ENCODE measurements at places on chromosomes 16 and 17.

- peak; percentile 59 for DNase-seq
Observed at GRCh38 chr16:87762071-87762571, 3.7 kb downstream of the KLHDC4 start.

DNA sequence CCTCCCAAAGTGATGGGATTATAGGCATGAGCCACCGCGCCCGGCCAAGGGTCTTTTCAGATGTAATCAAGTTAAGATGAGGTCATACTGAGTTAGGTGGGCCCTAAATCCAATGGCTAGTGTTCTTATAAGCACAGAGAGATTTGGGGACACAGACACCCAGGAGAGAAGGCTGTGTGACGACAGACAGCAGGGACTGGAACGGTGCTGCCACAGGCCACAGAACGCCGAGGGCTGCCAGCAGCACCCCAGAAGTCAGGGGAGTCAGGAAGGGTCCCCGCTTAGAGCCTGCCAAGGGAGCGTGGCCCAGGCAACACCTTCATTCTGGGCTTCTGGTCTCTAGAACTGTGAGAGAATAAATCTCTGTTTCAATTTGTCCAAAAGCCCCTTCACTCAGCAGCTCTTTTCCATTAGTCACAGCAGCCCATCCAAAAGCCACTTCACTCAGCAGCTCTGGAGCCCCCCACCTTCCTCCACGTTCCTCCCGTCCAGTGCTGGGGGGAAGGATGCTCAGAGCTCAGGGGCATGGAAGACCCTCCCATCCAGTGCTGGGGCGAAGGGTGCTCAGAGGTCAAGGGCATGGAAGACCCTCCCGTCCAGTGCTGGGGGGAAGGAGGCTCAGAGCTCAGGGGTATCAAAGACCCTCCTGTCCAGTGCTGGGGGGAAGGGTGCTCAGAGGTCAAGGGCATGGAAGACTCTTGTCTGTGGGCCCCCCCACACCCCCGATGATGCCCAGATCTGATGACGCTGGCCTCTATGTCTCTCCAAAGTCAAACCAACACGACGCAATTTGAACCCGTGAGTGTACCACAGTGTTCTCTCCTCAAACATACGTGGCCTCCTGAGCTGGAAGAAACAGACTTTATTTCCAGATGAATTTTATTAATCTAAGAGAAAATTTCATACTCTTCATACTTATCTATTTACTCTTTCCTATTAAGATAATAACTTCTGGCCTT lies 11.9 kb downstream of the RAB40B start:
- DNase-seq = peak; percentile 41

GRCh38 chr16:22098405-22099255 lies 6.3 kb downstream of the VWA3A start:
- DNase-seq = peak; percentile 36

GRCh38 chr17:8031261-8031661 lies 7.6 kb upstream of the ALOX15B start:
- no peak for DNase-seq

- DNase-seq = no peak
Observed at GRCh38 chr17:67833946-67834631, 8.8 kb downstream of the BPTF start.

DNA sequence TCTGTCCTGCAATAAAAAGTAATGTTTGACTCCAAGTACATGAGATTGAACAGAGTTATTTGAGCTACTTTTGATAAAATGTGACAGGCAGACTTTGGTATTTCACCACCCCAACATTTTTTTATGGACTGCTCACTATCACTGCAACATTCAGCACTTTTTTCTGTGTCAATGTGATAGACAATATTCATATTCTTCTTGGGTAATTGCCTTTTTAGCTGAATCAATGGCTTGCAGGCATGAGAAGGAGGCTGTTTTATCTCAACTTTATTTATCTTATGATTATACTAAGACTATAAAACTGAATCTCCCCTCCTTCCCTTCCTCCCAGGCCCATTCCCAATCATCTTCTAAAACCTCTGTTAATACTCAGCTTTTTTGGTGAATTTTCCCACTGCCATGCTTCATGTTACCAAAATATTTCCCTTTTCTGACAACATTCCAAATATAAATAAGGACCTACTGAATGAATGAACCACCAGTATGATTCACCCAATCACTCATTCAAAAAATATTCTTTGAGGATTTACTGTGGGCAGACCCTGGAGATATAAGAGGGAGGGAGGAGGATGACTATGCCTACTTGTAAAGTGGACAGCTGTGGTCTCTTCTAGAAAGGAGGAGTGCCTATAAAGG lies 67.6 kb downstream of the CDH13 start:
- no peak for DNase-seq

GRCh38 chr16:66996324-66996982 lies 8.1 kb downstream of the CES4A start:
- DNase-seq = no peak

DNA sequence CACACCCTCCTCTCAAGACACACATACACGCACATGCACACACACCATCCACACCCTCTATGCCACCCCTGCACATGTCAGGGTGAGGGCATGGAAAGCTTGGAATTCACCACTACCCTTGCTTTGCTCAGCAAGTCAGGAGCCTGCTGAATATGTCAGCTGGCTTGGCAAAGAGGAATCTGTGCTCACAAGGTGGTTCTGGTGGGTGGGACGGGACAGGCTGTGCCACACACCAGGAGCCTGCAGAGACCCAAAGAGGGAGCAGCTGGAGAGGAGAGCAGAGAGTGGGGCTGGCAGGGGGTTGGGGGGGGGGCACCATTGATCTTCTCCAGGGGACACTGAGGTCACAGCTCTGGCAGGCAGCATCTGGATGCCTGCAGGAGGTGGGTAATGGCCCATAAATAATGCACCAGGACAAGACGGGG lies 48.7 kb upstream of the NDRG4 start:
- DNase-seq = no peak

GRCh38 chr17:79969906-79970305 lies 65.8 kb downstream of the TBC1D16 start:
- DNase-seq = peak; percentile 12

GRCh38 chr17:64240261-64240740 lies 22.8 kb downstream of the TEX2 start:
- no peak for DNase-seq

GRCh38 chr16:29232811-29233704 lies 173.5 kb downstream of the NPIPB11 start:
- DNase-seq = no peak

GRCh38 chr17:78001612-78002011 lies 43.1 kb downstream of the TNRC6C start:
- no peak for DNase-seq

DNA sequence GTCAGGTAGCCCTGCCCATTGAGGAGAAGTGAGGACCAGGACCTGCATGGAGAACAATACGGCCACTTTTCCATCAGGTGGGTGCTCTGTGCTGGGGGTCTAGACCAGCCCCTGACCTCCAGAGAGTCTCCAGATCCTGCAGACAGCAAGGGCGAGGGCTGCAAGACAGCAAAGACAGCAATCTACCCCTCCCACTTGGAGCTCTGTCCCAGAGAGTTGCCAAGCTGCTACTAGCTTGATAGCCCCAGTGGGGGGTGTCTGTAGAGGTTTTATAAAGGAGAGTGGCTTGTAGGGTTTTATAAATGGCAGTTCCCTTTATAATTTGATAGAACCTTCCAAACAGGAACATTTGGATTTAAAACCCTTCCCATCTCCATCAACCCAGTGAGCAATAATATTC lies 16.7 kb upstream of the SLFN11 start:
- DNase-seq = no peak

- DNase-seq = no peak
Observed at GRCh38 chr17:42618442-42619150, 9.1 kb downstream of the TUBG1 start.

- DNase-seq = peak; percentile 66
Observed at GRCh38 chr17:76623271-76624146, 20.0 kb downstream of the ST6GALNAC1 start.

- no peak for DNase-seq
Observed at GRCh38 chr16:54783980-54784379, 146.7 kb upstream of the IRX5 start.

DNA sequence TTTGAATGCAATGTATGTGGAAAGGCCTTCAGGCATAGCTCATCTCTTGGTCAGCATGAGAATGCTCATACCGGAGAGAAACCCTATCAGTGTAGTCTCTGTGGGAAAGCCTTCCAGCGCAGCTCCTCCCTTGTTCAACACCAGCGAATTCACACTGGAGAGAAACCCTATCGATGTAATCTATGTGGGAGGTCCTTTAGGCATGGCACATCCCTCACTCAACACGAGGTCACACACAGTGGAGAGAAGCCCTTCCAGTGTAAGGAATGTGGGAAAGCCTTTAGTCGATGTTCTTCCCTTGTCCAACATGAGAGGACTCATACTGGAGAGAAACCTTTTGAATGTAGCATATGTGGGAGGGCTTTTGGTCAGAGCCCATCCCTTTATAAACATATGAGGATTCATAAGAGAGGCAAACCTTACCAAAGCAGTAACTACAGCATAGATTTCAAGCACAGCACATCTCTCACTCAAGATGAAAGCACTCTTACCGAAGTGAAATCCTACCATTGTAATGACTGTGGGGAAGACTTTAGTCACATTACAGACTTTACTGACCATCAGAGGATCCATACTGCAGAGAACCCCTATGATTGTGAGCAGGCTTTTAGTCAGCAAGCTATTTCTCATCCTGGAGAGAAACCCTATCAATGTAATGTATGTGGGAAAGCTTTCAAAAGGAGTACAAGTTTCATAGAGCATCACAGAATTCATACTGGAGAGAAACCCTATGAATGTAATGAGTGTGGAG lies 24.7 kb downstream of the ZFP90 start:
- no peak for DNase-seq

DNA sequence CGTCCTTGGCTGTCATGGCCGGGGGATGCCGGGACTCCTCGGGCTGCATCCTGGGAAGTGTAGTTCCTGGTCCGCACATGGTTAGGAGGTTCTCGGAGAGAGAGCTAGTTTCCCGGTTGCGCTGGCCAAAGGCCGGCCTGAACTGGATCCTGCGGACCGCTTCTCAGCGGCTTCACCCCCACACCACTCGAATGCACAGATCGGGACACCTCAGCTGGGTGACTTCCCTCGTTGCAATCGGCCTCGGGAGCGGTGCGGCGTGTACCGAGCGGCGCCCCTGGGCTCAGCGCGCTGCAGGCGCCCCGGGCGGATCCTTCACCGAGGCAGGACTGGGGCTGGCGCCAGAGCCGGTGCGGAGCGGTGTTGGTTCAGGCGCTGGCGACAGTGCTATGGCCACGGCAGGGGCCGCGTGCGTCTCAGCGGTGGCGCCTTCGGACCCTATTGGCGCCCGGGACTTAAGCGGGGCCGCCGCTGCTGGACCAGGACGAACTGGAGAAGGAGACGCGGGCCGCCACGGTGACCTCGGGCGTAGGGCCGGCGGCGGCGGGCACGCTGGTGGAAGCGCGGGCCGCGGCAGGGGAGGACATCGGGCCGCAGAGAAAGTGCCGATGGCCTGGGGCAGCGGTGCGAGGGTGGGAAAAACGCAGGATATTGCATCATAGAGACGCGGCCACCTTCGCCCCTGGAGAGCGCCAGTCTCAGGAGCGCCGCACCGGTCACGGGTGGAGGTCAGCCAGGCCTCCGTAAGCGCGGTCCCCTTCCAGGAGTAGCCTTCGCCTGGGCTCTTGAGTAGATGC lies 11.4 kb downstream of the ZNF629 start:
- DNase-seq = peak; percentile 60

- peak; percentile 83 for DNase-seq
Observed at GRCh38 chr16:85448557-85449190, 164.4 kb upstream of the GSE1 start.

GRCh38 chr17:34219405-34219804 lies 35.7 kb upstream of the CCL2 start:
- DNase-seq = no peak

DNA sequence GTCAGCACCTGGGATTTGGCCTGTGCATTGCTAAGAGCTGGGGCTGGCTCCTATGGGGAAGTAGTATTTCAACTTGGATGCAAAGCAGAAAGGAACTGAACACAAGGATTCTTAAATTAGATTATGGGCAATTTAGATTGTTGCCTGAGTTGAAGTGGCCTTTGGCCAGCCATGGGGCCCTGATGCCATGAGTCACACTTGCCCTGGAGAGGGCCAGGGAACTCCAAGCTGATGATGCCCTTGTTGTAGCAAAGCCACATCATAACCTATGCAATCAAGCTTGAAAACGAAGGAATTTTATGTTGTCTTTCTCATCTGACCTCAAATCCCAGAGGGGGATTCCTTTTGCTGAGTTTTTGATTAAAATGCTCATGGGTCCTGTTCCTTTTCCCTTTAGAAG lies 3.9 kb upstream of the SPATA32 start:
- DNase-seq = no peak

DNA sequence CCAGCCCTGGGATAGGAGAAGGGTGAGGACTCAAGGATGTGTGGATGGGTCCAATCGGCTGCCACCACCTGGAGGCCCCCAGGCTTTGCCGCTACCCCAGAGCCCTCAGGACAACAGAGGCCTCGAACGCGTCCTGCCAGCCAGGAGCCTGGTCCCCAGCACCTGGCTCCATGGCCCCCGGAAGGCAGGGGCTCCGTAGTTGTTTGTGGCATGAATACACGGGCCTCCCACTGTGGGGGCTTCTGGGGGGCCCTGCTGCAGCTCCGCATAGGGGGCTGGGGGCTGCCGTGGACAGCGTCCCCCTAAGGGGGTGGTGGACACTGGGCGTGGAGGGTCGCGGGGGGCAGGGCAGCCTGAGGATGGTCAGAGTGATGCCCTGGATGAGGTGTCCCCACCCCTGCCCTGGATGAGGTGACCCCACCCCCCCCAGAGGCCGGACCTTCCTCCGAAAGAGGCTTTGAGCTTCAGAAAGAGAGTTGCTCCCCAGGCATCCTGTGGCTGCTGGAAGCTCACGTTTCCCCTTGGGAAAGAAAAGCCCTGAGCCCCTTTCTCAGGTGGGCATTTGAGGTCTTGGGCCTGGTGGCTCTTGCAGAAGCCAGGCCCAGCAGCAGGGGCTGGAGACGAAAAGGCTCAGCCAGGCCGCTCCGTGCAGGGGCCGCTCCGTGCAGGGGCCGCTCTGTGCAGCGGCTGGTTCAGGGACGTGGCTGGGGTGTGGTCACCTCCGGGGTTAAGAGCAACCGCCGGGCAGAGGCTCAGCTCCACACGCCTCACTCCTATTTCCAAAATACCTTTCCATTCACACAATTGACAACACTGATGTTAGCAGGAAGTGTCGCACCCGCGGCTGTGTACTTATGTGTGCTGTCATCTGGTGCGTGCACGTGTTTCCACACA lies 40.3 kb upstream of the GNG13 start:
- no peak for DNase-seq

DNA sequence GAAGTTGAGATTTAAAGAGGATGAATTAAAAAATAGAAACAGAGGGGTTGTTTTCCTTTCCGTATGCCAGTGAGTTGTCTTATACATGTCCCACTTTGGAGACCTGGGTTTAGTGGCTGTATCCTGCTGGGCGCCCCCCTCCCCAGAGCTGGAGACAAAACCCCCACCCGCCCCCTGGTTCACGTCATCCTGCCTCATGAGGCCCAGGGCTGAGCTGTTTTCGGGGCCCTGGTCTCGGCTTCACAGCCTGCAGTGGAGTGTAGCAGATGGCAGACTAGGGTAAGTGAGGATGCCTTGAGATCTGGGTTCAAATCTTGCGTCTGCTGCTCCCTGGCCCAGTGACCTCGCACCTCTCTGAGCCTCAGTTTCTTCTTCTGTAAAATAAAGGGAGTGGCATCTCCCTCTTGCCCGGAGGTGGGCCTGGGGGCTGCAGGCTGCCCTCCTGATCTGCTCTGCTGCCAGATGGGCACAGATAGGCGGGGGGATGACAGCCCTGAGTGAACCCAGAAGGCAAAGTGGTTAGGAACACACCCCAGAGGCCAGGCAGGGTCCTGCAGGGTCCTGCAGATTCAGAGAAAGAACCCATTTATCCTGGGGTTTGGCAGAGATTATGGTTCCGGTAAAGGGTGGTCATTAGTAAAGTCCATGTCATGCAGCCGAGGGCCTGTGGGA lies 45.1 kb downstream of the SOCS3 start:
- no peak for DNase-seq

GRCh38 chr17:32875923-32876416 lies 954 bp downstream of the MYO1D start:
- no peak for DNase-seq

All from CD8-positive, alpha-beta memory T cell (primary cell).